ENCODE measurements at places on chromosomes 2 and 18.

DNA sequence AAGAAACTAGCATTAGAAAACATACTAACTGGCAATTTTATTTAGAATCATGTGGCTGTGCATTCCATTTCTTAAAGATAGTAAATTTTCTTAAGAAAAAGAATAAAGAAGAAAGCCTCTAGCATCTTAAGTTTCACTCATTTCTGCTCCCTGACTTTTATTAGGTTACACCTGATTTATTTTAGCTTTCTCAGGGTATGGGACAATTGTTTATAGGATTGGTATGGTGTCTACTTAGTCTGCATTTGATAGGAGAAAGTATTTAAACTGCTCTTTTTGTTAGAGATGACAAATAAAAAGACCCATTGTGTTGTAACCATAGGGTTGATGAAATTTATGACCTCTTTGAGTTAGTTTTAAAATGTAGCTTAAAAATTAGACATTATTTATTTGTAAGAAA is 115.2 kb downstream of the PTPRM start:
- DNase-seq, result no peak

DNA sequence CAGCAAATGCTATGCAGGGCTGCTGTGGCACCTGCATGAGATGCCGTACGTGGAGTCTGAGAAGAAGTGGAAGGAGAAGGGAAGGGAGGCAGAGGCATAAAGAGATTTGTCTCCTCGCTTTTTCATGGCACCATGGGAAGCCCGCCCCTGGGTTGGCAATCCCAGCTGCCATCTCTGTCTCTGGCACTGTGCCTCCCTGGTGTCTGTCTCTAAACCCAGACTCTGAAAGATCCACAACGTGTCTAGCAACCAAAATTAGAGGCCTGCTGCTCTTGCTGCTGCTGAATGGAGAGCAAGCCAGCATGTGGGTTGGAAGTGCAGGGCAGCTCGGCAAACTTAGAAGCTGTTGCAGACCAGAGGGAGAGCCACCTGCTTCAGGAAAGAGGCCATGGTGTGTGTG is 53.1 kb downstream of the INO80C start:
- DNase-seq, result no peak

GRCh38 chr2:164661349-164661748 is 40.1 kb upstream of the GRB14 start:
- DNase-seq, result no peak

DNA sequence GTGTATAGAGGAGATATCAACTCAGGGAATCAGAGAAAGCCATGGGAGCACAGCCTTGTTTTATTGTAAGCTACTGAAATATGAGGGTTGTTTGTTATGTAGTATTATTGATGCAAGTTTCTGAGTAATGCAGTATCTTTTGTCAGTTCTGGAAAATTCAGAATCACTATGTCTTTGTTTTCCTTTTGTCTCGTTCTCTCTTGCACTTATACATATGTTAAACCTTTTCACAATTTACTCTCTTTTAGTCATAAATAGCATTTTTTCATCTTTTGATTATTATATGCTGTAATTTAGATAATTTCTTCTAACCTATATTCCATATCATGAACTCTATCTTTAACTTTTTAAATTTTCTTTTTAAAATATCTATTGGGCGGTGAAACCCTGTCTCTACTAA is 85.0 kb upstream of the COL3A1 start:
- no peak for DNase-seq
